ENCODE measurements at places on chromosomes 6 and 20.

DNA sequence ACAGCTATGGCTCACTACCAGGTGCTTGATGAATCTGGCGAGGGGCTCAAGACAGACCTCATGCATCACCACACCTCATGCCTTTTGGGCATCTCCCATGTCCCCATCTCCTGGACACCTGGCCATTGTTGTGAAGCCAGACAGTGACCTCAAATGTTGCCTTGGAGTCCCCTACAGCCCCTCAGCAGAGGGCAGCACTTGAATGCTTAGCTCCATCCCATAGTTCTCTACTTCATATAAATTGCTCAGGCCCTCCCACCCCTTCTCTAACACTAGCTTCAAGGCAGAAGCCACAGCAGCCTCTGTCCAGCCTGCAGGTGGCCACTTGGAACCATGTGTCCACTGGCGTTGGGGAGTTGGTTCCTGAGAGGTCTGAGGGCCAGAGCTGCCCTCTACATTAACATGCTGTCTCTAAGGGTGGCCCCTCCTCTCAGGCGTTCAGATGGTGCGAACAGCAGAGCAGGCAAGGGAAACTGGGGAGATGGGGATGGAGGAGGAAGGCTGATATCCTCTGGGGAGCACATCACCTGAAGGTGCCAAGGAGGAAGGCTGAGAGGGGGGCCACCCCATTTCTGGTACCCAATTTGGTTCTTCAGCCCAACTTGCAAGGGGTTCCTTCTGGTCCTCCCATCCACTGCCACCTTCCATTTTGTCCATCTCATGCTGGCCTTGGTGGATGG lies 31.3 kb downstream of the MOCS1 start:
- DNase-seq = no peak

DNA sequence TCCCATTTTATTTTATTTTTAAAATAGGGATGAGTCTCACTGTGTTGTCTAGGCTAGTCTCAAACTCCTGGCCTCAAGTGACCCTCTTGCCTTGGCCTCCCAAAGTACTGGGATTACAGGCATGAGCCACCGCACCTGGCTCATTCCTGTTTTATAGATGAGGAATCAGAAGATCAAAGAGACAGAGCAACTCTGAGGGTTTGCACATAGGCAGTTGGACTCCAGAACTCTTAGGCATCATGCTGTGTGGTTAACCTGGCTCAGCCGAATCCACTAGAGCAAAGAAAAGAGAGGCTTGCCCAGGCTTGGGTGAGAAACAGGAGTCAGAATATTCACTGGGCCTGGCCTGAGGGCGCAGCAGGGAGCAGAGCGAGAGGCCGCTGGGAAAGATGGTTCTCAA lies 9.4 kb downstream of the MYH7B start:
- no peak for DNase-seq

DNA sequence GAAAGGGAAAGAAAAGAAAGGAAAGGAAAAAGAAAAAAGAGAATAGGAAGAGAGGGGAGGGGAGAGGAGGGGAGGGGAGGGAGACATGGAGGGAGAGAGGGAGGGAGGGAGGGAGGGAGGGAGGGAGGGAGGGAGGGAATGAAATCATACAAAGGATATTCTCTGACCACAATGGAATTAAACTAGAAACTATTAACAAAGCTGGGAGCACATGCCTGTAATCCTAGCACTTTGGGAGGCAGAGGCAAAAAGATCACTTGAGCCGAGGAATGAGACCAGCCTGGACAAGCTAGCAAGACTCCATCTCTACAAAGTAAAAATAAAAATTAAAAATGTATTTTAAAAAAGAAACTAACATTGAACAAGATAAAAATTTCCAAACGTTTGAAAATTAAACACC lies 62.8 kb downstream of the ILRUN start:
- DNase-seq = no peak

DNA sequence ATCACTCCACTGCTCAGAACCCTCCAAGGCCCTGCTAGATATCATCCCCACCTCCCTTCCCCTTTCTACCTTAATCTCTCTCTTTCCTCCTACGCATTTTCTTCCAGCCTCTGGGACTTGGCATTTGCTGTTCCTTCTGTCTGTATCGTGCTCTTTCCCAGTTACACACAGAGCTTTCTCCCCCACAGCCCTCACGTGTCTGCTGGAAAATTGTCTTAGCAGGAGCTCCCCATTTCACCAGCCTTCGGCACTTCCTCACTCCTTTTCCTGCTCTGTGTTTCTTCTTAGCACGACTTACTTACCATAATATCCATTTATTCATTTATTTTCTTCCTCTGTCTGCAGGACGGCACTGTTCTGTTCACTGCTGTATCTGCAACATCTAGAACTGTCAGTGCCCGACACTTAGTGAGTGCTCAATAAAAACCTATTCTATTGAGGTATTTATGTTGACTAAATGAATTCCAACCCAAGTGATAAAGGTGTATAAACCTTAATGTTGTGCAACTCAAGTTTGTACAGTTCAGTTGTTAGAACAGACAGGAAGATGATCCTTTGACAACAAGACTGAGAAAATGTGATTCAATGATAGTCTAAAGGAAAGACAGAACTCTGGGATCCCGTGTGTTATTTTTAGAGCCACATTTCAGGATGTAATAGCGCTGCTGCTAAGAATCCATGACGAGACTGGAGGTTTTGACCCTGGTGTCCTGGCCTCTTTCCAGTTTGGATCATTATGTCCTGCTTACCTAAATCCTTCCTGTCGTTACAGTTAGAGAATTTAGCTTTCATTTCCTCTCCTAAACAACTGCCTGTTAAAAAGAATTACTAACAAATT lies 170.1 kb upstream of the LAMP5 start:
- DNase-seq = peak; percentile 11

DNA sequence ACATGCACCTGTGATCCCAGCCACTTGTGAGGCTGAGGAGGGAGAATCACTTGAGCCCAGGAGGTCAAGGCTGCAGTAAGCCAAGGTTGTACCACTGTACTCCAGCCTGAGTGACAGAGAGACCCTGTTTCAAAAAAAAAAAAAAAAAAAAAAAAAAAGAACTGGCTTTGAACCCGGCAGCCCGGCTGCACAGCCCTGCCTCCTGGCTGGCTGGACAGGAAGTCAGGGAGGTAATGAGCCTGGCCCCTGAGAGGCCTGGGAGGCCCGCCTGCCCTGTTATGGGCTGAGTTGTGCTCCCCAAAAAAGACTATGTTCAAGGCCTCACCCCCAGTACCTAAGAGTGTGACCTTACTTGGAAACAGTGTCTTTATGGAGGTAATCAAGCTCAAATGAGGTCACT lies 65.6 kb downstream of the ABHD12 start:
- no peak for DNase-seq

GRCh38 chr6:43768983-43769525 lies 957 bp upstream of the VEGFA start:
- DNase-seq = peak; percentile 62

DNA sequence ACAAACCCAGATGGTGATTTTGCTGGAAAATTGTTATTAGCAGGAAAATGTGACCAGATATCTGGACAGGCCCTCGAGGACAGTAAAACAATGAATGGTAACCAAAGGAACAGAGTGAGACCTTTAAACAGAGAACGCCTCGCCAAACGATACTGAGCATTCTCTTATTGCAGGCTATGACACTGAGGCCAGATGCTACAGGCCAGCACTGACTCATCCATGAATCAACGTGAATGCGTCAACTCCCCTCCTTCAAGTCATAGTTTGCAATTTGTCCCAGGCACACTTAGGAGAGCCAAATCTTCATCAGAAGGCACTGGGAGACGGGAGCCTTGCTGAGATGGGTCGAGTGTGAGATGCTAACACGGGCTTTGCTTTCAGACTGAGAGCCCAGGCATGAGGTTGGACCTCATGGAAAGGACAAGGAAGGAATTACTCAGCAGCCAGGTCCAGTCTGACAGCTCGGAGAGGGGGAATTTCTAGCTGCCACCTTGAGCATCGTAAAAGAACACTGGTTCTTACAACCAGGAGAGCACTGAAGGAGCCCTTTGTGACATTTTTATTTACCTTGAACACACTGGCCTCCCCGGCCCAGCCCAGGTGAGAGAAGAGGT lies 60.7 kb downstream of the BMP7 start:
- no peak for DNase-seq

DNA sequence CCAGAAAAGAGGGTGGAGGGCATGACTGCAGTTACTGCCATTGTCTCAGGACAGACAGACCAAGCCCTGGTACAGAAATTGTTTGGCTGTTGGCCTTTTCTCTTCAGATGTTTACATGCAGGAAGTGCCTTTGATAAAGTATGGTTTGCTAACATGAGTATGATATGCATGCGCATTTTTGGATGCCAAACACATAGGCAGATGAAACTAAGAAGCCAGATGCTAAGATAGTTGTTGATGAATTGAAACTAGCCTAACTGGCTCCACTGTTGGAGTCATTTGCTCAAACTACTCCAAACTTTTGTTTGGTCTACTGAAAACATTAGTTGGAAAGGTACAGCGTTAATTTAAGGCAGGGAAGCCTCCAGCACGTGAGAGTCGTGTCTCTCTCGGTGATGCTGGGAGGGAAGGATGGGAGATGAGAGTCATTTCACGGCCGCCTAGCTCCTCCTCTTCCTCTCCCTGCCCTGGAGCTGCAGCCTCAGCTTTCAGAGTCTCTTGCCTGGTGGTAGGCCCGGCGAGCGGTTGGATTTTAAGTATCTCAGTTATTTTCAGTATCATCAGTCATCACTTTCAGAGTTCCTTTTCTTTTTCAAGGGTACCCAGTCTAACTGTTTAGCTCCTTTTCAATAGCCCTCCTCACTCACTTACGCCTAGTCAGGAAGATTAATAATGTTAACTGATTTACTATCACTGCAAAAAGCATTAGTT lies 29.7 kb downstream of the RREB1 start:
- DNase-seq = peak; percentile 75

DNA sequence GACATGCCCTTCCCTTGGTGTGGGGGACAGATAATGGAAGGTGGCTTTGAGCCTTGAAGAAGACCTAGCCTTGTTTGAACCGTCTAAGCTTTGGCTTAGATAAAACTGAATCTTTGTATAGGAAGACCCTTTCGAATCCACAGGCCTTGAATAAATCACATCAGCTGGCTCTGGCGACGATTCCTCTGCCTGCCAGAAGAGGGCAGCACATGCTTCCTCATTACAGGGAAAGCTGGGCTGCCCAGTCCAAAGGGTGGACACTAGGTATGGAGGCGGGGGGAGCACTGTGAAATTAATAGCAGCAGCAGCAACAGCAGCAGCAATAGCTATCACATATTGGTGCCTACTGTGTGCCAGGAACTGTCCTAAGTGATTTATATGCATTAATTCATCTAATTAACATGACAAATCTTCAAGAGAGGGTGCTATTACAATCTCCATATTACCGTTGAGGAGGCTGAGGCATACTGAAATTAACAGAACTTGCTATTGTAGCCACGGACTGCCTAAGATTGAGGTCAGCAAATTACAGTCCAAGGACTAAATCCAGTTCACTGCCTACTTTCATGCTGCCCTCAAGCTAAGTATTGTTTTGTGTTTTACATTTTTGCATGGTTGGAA lies 85.1 kb downstream of the CLIC5 start:
- DNase-seq = peak; percentile 70

DNA sequence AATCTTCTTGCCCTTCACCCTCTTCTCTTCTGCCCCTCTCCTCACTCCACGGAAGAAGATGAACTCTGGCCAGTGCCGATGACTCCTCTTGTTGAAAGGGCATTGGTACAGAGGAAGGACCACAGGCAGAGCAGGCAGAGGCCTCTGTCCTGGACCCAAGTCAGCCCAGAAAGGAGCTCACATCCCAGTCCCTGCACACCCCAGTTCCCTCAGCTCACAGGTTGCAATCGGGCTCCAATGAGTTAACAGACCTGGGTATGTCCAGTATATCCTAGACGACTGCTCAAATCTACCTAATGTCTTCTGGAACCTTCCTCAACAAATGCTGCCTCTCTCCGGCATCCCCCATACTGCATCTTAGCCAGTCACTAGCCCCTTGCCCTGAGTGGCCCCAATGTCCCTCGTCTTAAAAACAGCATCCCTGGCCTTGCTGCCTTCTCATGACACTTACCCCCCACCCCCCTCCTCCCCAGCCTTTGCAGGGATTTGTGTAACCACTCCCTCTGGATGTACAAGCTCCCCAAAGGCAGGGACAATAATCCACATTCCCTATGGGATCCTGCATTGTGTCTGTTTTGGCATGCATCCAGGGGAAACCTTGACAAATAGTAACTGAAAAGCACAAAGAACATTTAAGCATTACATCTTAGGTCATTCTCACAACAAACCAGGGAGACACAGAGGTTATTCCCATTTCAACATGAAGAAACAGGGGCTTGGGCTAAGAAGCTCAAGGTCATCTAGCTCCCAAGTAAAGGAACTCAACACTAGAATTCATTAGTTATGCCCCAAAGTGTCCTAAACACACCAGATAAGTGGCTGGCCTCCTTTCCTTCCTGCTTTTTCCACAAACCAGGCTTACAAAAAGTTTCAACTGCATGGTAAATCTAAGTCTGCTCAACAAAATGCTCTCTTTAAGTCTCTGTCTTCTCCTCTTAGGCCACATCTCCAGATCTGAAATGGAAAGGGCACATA lies 45.1 kb downstream of the TRERF1 start:
- no peak for DNase-seq

DNA sequence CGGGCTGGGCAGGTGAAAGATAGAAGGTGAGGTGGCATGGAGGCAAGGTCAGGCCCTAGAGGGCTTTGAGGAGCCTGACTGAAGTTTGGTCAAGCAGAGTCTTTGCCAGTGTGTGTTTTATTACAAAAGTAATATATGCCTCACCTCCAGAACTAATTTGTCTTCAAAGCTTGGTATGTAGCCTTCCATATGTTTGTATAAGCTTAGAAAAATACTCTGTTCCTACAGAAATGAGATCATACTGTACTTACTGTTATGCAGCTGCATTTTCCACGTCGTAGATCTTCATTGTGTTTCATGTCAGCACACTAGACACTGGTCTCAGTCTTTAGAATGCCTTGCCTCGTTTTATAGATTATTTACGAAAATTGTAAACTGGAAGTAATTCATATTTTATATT lies 61.8 kb downstream of the ANKS1A start:
- no peak for DNase-seq

- DNase-seq = no peak
Measured at GRCh38 chr6:49815166-49815565, 28.1 kb upstream of the PGK2 start.

GRCh38 chr6:36118550-36119107 lies 11.7 kb upstream of the MAPK13 start:
- DNase-seq = no peak

GRCh38 chr20:47927385-47927851 lies 142.1 kb upstream of the SULF2 start:
- DNase-seq = no peak

DNA sequence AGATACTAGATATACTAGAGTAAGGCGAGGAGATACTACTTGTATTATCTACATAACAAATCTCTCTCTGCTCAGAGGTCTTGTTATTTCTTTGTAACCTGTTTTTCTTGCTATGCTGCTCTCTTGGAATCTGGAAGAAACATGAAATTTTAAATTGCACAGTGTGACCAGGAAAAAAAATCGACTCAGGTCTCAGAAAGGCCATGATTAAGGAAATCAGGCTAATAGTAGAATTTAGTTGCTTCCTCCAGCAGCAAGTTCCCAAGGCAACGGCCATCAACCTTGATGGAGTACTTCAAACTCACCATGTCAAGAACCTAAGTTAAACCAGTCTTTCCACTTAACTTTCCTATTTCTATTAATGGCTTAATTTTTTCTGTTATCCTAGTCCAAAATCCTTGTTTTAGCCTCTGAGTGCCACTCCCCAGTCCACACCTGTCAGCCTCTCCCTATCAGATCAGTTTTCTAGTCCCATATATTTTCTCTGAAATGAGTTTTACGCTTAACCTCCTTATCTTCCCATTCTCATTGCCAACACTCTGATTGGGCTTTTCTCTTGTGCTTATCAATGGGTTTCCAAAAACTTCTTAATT lies 87.7 kb upstream of the BEND3 start:
- no peak for DNase-seq

GRCh38 chr6:134623401-134623800 lies 305.5 kb upstream of the SGK1 start:
- DNase-seq = no peak
